ENCODE measurements at places on chromosomes 7 and 10. TPM values are rescaled to one million over a fixed set of nuclear protein-coding genes. Genes with fewer than 3 reads are reported as not detected.

Gene ITGB8
- total RNA-seq = 100 TPM

Gene C10orf105
- total RNA-seq = under 0.01 TPM

Gene LIPJ
- total RNA-seq = 0.26 TPM

Gene OTUD1
- total RNA-seq = 6.8 TPM

Gene RPEL1
- total RNA-seq = 0.17 TPM

Gene PCLO
- 0.17 TPM for total RNA-seq

Gene CTAGE4
- 0.17 TPM for total RNA-seq

Gene ASB15
- not detected for total RNA-seq

Gene MBL2
- total RNA-seq = not detected
